A549 treated with CORT108297 at 1 μM for 4 hours (cell line): ENCODE measurements at places on chromosomes 3 and 15. TPM values are rescaled to one million over a fixed set of nuclear protein-coding genes. Genes with fewer than 3 reads are reported as not detected.

The SMCO1 gene
- total RNA-seq, result 0.03 TPM in 1 of 5 replicates, not detected in the others

The GOLGA6A gene
- 0.05 to 0.10 TPM (median 0.06 TPM) in 4 of 5 replicates, not detected in the other for total RNA-seq

The TRH gene
- not detected in 5 replicates for total RNA-seq

The PCYT1A gene
- total RNA-seq, result 28.9 to 37.4 TPM (median 33.4 TPM) in 5 replicates

The LYZL4 gene
- not detected in 5 replicates for total RNA-seq

The INKA1 gene
- 1.6 to 2.3 TPM (median 2.1 TPM) in 5 replicates for total RNA-seq
